ENCODE measurements at places on chromosomes 1 and 21. TPM values are rescaled to one million over a fixed set of nuclear protein-coding genes. Genes with fewer than 3 reads are reported as not detected.
A peak's percentile ranks its signal among the peaks of the same experiment; 100 is the strongest.

DNA sequence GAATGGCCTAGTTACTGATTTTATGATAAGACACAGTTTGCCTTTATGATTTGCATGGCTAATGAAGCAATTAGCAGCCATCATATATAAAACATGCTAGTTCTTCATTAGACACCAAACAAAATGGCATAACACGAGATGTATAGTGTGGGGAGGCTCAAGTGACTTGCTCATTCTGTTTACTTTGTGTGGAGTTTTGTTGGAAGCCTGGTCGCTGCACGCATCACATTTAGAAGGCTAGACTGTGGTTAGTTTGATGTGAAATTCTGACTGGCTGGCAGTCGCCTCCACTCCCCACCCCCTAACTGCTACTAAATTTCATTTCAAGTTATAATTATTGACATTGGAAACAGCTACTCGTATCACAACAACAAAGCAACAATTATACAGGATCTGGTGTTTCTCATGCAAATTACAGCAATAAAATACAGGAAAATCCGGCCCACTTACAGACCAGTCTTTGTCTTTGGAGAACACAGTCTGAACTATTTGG lies 356.1 kb downstream of the LMO4 start:
- DNase-seq, result peak; percentile 93

DNA sequence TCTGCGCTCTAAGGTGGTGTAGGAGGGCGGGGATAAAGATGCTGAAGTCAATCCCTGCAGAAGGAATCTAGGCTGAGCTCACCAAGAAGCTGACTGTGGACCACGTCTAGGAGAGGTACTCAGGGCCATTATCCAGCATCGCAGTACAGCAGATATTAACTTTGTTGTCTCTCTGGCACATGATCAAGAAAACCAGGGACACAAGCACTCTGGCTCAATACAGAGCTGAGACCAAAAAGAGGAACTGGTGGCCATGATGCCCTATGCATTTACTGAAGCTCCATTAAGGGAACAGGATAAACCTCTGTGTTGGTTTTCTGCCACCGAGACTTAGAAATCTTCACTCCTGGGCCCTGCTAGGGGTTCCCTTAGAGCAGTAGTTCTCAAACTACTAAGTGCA lies 38.0 kb upstream of the ANGPTL7 start:
- no peak for DNase-seq

DNA sequence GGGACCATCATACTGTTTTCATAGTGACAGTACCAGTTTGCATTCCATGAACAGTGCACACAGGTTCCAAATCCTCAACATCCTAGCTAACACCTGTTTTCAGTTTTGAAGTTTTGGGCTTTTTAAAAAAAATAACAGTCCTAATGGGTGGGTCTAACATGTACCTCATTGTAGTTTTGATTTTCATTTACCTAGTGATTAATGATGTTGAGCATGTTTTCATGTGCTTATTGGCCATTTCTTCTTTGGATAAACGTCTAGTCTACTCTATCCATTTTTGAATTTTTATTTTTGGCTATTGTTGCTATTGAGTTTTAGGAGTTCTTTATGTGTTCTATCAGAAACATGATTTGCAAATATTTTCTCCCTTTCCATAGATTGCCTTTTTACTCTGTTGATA lies 3.4 kb downstream of the GBP6 start:
- no peak for DNase-seq

CD101 gene
- total RNA-seq, result 2.2 TPM

DNA sequence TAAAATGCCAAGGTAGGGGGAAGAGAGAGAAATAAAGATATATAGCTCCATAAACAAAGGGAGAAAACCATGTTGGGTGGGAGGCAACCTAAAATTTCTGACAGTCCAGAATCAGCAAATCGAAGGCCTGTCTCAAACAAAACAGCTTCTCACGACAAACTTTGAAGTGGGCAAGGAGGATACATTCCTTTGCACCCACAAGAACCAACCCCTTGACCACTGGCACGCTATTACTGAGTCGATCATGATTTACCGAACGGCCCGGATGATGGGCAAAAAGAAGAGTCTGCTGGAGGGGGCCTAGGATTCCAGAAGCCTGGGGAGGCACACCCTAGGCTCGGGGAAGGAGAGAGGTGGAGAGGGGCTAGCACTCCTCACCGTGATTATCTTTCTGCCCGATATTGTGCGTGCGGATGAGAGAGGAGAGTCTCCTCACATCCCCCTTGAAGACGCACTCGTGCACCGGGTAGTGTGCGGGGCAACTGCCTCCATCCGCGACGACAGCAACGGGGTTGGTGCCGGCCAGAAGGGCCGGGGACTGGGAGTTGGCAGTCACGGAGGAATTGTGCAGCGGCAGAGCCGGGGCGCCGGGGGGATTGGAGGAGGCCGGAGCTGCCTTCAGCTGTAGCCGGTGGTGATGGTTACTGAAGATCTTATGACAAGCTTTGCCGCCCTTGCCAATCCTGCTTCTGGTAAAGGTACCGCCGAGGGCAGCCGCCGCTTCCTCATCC lies 756 bp downstream of the ANKRD13C start:
- peak; percentile 39 for DNase-seq

DNA sequence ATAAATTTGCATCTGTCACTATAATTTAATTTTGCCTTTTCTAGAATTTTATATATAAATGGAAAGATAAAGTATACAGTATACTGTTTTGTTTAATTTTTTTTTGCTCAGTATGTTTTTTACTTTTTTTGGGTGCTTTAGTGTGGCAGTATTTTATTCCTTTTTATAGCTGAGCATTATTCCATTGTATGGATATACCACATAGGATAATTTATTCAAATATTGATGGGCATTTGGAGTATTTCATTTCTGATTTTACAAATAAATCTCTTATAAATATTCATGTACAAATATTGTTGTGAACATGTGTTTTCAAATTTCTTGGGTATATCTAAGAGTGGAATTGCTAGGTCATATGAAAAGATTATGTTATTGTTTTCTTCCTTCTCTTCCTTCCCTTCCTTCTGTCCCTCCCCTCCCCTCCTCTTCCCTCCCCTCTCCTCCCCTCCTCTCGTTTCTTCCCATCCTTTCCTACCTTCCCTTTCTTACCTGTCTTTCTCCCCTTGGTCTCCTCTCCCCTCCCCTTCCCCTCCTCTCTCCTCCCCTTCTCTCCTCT lies 18.5 kb downstream of the SLC35A3 start:
- DNase-seq, result no peak

- no peak for DNase-seq
Measured at GRCh38 chr1:8910914-8911313, 32.4 kb upstream of the ENO1 start.
